NCI-H748 treated with DMSO at 0.1 percent for 48 hours (cell line): ENCODE measurements at places on chromosomes 7 and 10.

GRCh38 chr7:133436014-133436428 lies 183.1 kb downstream of the EXOC4 start:
- no peak for DNase-seq

DNA sequence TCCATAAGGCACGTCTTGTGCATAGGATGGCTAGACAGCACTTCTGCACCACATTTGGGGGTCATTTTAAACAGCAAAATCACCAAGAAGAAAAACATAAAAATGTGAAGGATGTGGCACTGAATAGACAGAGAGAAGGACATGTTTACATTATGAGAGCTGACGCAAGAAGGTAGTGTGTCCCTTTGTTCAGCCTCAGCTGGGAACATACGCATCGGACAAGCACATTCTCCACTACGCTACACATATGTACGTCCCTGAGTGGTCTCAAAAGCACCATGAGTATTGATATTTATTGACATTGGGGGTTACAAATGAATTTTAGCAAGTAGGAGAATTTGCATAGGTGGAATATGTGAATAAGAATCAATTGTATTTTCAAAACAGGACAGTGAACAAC lies 20.2 kb downstream of the DDC start:
- peak; percentile 14 for DNase-seq

DNA sequence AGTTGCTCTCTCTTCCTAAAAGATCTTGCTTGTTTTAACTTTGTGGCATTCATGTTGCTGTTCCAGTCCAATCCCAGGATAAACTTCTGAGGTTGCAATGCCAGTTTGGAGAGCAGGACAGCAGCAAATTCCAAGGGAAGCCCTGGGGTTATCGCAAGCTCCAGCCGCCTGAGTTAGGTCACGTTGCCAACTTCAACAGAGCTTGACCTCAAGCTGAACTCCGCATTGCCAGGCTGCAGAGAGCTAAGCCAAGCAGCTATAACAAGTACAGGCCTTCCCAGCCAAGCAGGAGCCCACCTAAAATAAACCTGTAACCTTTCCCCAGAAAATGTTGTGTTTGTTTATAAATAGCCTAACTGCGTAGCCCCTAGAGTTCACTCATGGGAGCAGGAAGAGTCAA lies 138.9 kb upstream of the LYZL1 start:
- no peak for DNase-seq

DNA sequence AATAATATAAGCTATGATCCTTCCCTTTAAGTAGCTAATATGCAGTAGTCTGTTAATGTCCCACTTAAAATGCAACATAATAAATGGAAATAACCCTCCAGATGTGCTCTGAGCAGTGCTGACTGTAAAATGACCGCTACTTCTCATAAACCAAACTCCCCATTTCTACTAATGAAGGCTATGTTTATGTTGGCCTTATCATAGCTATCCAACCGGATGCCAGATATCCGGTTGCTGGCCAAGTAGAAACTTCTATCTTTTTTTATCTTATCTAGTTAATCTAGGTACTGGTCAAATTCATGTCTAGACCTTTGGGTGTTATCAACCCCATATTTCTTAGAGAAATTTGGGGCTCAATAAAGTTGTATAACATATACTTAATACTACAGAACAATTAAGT lies 56.6 kb downstream of the CHRM2 start:
- DNase-seq = no peak

DNA sequence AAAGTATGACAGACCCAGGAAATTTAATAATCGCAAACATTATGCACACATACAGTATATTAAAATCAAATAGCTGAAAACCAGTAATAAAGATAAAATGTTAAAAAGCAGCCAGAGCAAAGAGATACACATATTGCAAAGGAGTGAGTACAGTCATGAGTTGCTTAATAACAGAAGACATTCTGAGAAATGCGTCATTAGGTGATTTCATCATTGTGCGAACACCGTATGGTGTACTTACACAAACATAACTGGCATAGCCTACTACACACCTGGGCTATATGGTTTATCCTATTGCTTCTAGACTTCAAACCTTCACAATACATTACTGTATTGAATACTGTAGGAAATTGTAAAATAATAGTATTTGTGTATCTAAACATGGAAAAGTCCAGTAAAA lies 367.6 kb downstream of the NXPH1 start:
- no peak for DNase-seq

- no peak for DNase-seq
These were observed 434.2 kb downstream of the PHTF2 start for GRCh38 chr7:78232806-78233205.

GRCh38 chr7:84207025-84207424 lies 12.4 kb upstream of the SEMA3A start:
- DNase-seq = peak; percentile 31

DNA sequence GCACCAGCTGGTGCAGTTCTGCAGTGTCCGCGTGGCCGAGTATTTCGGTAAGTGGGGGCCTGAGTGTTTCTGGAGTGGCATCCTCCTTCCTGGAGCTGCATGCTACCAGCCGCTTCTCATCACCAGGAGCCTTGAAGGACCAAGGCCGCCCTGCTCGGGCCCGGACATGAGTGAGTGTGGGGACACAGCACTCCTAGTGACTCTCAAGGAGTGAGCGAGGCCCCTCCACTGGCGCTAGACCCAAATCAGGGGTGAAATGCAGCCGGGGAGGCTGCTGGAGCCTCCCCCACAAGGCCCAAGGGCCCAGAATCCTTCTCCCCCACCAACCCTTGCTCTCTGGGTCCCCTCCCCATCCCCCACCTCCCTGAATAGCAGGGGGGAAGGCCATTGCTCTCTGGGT lies 48.0 kb downstream of the CAMK2B start:
- no peak for DNase-seq

- no peak for DNase-seq
These were observed 303.7 kb downstream of the BMPER start for GRCh38 chr7:34208878-34209621.
